ENCODE measurements at places on chromosomes 13 and 19. TPM values are rescaled to one million over a fixed set of nuclear protein-coding genes. Genes with fewer than 3 reads are reported as not detected.

GRCh38 chr19:13054626-13055212, 47.9 kb downstream of the LYL1 start:
- H3K27ac ChIP-seq = peak overlapping the region; percentile 98

DNA sequence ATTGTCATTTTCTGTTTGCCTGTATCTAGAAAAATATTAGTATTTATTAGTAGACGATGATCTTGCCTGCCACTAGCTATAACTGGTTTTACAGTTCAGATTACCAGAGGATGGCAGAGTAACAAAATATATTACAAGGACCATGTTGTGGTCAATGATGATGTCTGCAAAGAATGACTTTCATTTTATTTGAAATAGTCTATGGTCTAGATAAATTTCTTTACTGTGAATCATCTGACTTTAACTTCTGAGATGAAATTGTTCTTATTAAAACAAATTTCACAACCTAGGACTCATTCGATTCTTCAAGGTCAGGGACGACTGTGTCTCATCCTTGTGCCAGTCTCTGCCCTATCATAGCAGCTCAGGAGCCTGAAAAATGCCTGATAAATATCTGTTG, 637.8 kb upstream of the KLF12 start:
- no peaks in the 10 kb centered on the region for H3K27me3 ChIP-seq
- H3K27ac ChIP-seq = peak overlapping the region; percentile 79
- no peak for DNase-seq
- peaks cover 32% of the 10 kb centered on the region for H3K4me1 ChIP-seq
- H3K36me3 ChIP-seq = no peaks in the 10 kb centered on the region
- no peak overlapping the region for H3K4me3 ChIP-seq

- H3K4me3 ChIP-seq = peak within 1 kb of the TSS; percentile 48
- H3K27ac ChIP-seq = no peak within 1 kb of the TSS
- DNase-seq = no peak
- peaks cover under 1% of the 10 kb centered on the region for H3K36me3 ChIP-seq
- peaks cover 66% of the 10 kb centered on the region for H3K27me3 ChIP-seq
These were observed at the start of gene SERTM1 for GRCh38 chr13:36673838-36674326. Gene SERTM1 (plus strand): TSS chr13:36674020. CDS start chr13:36695079, 21,059 bp downstream.

The SPACA4 gene
- total RNA-seq = not detected

The PRSS57 gene
- total RNA-seq = not detected

Measured in chondrocyte (in vitro differentiated cells).